Hematopoietic multipotent progenitor cell treated with erythropoietin and hydrocortisone succinate and interleukin-3 and kit ligand, for 15 days (in vitro differentiated cells): ENCODE measurements at places on chromosomes 11 and 22.

DNA sequence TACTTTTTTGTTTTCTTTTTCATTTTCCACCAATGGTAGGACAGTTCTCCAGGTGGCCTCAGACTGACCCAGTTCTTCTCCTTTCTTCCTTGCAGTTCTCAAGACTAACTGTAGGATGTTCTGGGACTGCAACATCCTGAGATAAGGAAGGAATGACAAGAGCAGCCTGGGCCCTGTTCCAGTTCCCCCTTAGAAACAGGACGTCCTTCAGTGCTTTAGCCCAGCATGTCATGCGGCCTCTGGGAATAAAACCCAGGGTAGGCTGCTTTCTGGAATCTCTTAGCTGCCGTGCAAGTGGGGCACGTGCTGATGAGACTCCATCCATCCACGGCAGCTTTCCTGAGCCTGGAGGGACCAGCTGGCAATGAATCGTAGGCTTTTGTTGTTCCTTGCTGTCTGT is 24.0 kb upstream of the CADM1 start:
- DNase-seq: no peak

GRCh38 chr11:77580712-77581337 is 8.9 kb upstream of the AQP11 start:
- DNase-seq: no peak

DNA sequence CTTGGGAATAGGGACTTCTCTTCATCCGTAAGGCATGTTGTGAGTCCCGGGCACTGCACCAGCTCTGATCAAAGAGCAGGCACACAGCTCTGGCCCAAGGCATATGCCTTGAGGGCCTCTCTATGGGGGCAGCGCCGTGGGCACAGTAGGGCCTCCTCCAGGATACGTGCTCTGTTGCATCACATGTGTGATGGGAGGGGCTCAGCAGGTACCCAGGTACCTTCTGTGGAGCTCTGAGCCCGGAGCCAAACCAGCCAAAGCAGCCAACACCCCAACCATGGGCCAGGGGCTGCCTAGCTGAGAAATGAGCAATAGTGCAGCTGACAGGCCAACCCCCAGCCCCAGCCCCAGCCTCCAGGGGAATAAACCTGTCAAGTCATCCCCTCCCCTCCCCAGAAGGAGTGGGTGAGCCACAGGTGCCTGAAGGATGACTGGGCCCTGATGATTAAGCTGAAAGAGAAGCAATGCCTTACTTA is 79.7 kb upstream of the SHISAL1 start:
- DNase-seq: no peak

GRCh38 chr22:42754658-42755057 is 34.0 kb upstream of the A4GALT start:
- peak; percentile 87 for DNase-seq

DNA sequence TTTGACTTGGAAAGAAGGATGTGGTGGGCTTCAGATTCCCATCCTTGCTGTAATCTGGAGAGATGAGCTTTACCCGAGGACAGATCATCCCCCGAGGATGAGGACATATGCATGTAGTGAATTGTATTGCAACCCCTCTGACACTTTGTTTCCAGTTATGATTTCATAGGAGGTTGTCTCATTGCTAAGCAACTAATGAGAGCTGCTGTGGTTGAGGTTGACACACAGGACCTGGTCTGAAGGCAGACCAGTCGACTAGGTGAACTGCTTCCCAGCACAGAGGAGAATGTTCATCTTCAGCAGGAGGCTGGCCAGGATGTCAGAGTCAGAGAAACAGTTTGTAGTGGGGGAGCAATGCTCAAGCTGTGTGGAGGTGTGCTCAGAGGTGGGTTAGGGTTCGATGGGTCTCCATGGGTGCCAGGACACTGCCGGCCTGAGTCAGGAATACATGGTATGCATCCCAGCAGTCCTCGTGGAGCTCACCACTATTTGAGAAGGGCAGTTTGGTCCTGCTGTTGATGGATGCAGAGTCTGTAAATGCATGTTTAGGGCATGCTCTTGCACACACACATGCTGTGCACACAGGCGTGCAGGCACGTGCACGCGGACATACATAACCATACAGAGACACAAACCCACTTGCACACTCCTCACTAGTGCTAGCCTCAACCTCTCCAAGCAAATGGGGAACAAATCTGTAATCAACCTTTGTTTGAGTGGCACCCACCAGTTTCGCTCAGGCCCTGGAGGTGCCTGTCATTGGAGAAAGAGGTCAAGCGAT is 153.7 kb downstream of the TBC1D22A start:
- no peak for DNase-seq

GRCh38 chr11:77886401-77886800 is 65.5 kb downstream of the AAMDC start:
- no peak for DNase-seq

DNA sequence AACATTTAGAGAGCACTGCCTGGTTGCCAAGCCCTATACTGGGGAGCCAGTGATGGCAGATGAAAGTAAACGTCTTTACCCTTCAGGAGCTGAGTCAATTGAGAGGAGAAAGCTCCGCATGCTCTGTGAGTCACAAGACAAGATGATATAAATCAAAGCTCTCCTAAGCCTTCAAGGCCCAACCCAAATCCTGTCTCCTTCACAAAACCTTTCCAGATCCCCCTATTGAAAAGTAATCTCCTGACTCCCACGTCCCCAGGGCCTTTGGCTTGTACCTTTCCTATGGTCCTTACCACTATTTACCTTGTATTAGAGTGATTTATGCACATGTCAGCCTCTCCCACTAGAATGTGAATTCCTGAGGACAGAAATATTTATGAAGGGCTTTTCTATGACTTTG is 230.1 kb upstream of the TENM4 start:
- DNase-seq: no peak

DNA sequence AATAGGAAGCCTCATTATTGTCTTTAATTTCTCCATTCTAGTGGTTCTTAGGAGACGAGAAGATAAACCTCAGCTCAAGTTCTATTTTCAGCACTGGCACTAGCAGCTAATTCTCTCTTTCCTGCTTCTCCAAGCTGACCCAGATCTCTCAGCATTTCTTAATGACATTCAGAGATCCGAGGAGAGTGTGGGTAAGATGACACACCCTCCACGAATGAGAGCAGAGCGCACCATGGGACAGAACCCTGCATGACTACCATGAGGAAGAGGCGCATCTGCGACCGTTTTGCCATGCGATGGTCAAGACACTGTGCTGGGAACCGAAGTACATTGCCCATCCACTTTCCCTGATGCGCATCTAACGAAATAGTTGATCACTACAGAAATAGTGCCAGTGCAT is 241.8 kb downstream of the LARGE1 start:
- DNase-seq: no peak

DNA sequence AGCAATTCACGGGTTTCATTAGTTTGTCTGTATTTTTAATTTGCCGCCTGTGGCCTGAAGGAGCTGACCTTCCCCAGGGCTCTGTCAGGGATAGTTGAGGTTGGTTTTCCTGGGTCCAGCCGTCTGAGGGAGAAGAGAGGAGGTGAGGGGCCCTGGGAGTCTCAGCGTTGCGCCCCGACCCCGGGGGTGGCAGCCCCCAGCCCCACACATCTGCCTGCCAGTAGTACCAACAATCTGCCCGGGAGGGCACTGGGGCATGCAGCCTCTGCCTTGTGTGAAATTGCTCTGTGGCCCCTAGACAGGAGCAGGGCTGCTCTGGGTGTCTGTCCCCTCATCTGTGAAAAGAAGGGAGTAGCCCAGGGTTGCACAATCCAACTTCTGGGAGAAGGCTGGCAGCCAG is 6.6 kb downstream of the B3GAT1 start:
- DNase-seq: no peak

DNA sequence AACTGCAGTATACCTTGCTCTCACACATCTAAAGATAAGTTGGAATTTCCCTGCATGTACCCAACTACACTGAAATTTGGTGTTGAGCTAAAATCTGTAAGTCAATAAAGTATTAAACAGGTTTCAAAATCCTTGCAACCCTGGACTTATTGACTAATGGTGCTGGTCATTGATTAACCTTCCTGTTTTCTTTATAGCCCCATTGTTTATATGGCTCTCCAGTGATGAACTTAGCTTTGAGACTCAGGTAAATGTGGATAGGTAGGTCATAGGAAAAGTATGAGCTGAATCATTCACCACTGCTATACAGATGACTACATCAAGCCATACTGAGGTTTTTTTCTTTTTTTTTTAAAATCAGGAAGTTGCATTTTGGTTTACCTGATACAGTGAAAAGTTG is 132.7 kb downstream of the FAT3 start:
- DNase-seq: no peak

DNA sequence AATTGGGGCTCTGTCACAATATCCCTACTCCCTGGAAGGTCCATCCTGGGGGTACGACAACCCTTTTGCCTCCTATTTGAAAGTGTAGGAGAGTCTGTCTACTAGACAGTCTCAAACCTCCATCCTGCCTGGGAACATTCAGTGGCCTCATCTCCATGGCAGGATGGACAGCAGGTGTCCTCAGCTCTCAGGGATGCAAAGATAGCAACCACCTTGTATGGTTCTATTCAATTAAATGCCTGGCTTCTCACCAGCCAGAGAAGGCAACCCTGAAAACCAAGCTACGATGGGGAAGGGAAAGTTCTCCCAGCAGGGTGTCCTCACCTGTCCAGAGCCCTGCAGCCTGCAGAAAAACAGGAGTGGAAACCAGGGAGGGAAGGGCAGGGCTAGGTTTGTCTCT is 164.9 kb downstream of the MIAT start:
- DNase-seq: no peak

DNA sequence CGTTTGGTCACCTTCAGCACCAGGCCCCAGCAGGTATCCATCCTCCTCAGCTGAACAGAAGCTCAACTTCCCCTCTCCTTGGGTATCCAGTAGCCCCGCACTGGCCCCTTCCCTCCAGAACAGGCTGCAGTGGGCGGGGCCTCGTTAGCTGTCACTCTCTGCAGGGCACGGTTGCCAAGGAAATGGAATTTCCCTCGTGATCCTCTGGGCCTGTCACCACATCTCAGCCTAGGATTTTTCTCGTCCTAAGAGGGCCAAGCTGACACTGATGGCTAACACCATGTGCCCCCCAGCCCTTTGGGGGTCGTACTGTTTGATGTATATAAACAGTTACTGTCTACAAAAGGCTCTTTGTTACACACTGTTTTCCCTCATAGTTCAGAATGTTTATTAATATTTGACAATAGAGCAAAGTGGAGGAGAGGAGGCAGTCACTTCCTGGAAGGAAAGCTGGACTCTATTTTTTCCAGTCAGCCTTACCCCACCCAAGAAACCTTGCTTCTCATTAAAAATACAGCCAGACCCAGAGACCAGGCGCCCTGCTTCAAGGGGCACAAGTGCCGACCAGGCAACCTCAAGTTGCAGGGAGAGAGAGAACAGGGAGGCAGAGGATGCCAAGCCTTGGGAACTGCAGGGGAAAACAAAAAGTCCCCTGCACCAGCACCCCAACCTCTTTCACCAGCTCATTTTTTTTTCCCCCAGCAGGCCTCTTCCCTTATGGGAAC is 44.5 kb downstream of the FEZ1 start:
- DNase-seq: no peak

- DNase-seq: peak; percentile 41
Measured at GRCh38 chr22:19942157-19943081, 801 bp upstream of the TXNRD2 start.

DNA sequence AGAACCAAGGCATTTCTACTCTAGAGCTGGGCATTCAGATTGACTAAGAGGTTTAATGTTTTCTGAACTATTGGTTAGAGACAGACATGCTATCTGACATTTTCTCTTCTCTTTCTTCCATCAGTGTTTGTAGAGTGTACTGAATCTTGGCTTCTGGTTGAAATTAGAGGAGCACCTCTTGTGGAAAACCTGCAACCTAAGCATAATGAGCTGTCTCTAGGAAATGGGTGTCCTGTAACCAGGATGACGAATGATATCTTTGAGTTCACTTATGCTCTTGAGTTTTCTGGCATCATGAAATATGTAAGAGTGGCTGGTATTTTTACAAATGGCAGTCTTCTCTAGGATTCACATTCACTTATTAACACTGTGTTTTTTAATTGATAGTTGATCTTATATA is 19.4 kb downstream of the OOSP4A start:
- no peak for DNase-seq

DNA sequence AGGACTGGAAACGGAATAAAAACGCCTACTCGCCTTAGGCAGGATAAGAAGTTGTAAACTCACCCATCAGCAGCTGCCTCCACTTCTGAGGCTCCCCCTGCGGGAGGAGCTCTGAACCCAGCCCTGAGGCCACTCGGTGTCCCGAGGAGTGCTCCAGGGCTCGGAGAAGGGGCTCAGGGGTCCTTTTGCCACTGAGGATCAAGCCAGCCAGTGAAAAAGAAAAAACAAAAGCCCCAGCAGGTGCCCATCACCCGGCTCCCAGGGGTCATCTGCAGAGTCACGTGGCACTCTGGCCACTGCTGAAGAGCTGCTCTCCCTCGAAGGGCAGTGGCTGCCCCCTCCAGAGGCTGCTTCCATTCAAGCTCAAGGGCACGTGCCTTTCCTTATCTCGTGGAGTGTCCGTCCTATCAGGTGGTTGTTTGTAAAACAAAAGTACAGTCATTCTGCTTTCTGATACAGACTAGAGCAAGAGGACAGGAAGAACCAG is 29.0 kb downstream of the NUP50 start:
- peak; percentile 30 for DNase-seq

DNA sequence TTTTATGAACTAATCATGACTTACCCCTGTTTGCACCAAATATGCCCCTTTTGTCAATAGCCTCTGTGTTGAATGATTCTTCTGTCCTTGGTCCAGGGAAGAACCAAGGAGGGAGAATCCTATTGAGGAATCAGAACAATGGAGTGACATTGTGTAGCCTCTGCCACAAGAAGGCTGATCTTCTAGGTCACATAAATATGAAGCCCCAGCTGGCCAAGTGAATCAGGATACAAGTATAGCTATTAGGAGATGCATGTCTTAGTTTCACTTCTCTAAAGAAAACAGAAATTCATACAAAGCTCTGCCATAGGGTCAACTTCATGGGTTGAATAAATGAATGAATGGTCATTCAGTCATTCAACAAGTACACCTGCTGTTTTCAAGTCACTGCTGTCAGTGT is 118.2 kb upstream of the BLID start:
- DNase-seq: no peak

DNA sequence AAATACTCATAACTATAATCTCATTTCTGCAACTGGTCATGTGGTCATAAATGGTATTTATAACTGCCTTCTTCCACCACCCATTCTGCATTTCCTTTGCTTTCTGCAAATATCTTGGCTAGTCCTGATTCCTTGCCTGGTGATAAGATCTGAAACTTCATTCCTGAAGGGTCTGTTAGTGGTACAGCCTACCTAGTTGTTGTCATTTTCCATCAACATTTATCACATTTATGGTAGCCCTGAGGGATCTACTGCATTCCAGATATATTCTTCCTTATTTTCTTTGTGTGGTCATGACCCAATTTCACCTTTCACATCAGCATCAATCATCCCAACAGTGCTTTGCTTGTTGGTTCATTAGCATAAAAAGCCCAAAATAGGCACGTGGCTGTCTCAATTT is 50.1 kb downstream of the DDX6 start:
- DNase-seq: no peak

- no peak for DNase-seq
Measured at GRCh38 chr11:62856333-62856895, 17.0 kb upstream of the WDR74 start.

- DNase-seq: no peak
Measured at GRCh38 chr11:2797741-2798361, 87.7 kb downstream of the CDKN1C start.

GRCh38 chr11:48108231-48109045 is 108.2 kb upstream of the OR4B1 start:
- DNase-seq: no peak

- DNase-seq: no peak
Measured at GRCh38 chr11:45285930-45286632, at the start of gene SYT13. Gene SYT13 (minus strand): TSS chr11:45286341. CDS start chr11:45286207, 134 bp downstream.

GRCh38 chr11:114130115-114130576 is 70.6 kb downstream of the ZBTB16 start:
- no peak for DNase-seq

GRCh38 chr11:88552379-88553062 is 215.0 kb upstream of the CTSC start:
- DNase-seq: peak; percentile 9
